ENCODE measurements at places on chromosomes 7 and 10.

GRCh38 chr7:118059209-118059608, 124.8 kb upstream of the LSM8 start:
- no peak for DNase-seq

- DNase-seq = no peak
Observed at GRCh38 chr7:14793151-14793550, 109.4 kb downstream of the DGKB start.

DNA sequence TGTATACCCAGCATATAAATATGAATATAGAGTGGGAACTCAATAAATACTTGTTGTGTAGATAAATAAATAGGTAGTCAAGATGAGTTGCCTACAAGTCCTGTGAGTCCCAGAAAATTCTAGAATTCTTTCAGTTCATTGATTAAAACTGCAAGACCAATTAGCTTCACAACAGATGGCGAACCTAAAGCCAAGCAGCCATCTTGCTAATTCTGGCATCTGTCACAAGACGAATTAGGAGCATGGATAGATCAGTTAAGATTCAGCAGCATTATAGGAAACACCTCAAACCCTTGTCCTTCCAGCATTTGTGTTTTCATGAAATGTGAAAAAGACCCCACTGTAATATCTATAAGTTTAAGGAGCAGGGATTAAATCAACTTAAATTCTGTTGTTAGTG, 552.7 kb downstream of the MAGI2 start:
- no peak for DNase-seq

DNA sequence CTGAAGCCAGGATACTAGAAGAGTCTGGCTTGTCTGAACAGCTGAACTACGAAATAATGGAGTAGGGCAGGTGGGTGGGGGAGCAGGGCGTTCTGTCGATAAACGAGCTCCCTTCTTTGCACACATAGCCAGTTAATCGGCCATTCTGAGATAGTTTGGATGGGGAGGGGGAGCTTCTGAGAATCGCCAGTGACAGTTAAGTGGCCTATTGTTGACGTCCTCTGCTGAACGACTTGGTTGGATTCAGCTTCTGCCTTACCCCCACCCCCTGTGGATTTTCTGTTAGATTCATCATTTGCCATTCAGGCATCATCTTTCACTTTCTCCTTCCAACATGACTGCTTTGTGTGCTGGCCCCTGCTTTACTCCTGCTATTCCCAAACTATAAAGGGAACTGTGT, 520 bp downstream of the CPA5 start:
- no peak for DNase-seq

GRCh38 chr7:74455291-74455804, 1.6 kb downstream of the GTF2IRD1 start:
- DNase-seq = no peak

DNA sequence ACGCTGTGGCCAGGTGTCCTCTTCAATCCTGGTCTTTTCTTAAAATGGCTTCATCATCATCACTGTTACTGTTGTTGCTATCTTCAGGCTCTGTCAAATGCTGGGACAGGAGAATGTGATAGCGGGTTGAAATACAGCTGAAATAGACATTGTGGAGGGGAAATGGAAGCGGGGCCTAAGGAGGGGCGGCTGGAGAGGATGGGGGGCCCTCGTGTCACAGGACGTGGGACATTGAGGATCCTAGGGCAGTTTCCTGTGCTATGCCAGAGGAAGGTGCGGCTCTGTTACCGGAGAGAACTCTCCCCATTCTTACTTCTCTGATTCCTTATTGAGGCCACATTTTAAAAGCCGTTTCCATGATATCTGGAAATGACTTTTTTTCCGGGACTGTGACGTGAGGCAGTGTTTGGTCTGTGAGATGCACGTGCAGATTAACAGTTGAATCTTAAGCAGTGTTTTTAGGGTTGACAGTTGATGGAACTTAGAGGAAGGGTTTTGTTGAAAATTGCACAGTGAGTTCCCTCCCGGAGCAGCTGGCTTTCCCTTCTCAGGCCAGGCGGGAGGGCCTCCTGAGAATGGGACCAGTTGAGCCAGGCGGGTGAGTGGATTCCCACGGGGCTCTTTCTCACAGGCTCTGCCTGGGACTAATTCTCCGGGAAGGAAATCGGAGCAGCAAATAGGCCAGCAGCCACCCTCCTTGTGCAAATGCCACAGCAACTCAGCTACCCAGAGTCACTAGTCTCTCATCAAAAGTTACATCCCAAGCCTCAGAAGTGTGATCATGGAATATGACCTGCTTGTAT, 125.2 kb downstream of the TACC2 start:
- DNase-seq = no peak

- no peak for DNase-seq
Observed at GRCh38 chr7:132337450-132338080, 238.7 kb downstream of the PLXNA4 start.

- no peak for DNase-seq
Observed at GRCh38 chr10:14528450-14528849, 197.7 kb upstream of the FRMD4A start.

- DNase-seq = no peak
Observed at GRCh38 chr7:103867874-103868273, 121.6 kb downstream of the RELN start.

DNA sequence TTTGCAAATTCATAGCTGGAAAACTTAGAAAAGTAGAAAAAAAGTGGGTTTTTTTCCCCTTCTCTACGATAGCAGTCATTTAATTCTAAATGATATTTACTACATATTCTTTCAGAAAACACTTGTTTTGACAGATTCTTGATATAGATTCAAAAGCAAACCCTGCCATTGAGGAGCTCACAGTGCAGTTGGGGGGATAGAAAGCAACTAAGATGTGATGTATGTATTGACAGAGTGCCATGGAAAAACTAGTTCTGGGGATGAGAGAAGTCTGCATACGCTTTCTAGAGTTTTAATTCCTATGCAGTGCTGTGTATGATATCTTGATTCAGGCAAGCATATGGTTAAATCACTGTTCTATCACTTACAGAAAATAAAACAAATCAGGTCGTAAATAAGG, 436.6 kb upstream of the GHITM start:
- no peak for DNase-seq

DNA sequence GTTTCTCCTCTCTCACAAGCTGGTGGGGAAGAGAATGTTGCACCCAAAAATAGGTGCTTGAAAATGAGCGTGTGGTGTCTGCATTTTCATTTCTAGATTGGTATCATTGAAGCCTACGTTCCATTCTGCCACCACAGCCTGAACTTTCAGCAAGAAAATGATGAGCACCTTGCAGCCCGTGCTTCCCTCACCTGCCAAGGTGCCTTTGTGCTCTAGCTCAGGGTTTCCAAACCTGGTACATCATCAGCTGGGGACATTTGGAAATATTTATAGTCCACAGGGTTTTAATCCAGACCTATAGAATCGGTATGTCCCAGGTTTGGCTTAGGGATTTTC, 701.2 kb downstream of the AUTS2 start:
- DNase-seq = no peak

Data from NAMALWA (cell line).